Activated naive CD4-positive, alpha-beta T cell treated with anti-CD3 and anti-CD28 coated beads, Interleukin-2, amount 10 ng/mL, durations not matched to agents 7 days and 5 days (primary cell): ENCODE measurements at places on chromosomes 3 and 15.

- H3K4me1 ChIP-seq = no peaks in the 10 kb centered on the region
- no peak for DNase-seq
- no peaks in the 10 kb centered on the region for H3K36me3 ChIP-seq
- H3K27ac ChIP-seq = no peak overlapping the region
- no peak overlapping the region for H3K4me3 ChIP-seq
These were observed 19.3 kb upstream of the IREB2 start for GRCh38 chr15:78418686-78419085.

- H3K27me3 ChIP-seq = no peaks in the 10 kb centered on the region
- peaks cover 31% of the 10 kb centered on the region for H3K4me1 ChIP-seq
- H3K4me3 ChIP-seq = no peak overlapping the region
These were observed 8.2 kb downstream of the FILIP1L start for GRCh38 chr3:100106094-100106493.

- DNase-seq = no peak
- H3K4me1 ChIP-seq = peaks cover 26% of the 10 kb centered on the region
- peak overlapping the region; percentile 78 for H3K27ac ChIP-seq
- H3K36me3 ChIP-seq = peaks cover 9% of the 10 kb centered on the region
These were observed 74.3 kb downstream of the LIPC start for GRCh38 chr15:58506064-58506490.

DNA sequence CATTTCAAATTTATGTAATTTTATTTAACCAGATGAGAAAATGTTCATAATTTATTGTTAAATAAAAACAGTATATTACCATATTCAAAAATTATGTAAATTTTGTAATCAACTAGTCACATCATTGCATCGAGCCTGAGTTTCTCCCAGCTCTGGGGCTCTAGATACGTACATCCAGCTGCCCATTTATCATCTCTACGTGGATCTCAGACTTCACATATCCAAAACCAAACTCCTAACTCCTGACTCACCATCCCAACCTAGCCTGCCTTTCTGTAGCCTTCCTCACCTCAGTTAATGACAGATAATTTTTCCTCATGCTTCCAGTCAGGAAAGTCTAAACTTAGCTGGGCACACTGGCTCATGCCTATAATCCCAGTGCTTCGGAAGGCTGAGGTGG lies 194.8 kb downstream of the SSR3 start:
- H3K27ac ChIP-seq = no peak overlapping the region
- no peaks in the 10 kb centered on the region for H3K4me1 ChIP-seq
- H3K36me3 ChIP-seq = no peaks in the 10 kb centered on the region
- H3K27me3 ChIP-seq = peaks cover 33% of the 10 kb centered on the region
- DNase-seq = no peak

DNA sequence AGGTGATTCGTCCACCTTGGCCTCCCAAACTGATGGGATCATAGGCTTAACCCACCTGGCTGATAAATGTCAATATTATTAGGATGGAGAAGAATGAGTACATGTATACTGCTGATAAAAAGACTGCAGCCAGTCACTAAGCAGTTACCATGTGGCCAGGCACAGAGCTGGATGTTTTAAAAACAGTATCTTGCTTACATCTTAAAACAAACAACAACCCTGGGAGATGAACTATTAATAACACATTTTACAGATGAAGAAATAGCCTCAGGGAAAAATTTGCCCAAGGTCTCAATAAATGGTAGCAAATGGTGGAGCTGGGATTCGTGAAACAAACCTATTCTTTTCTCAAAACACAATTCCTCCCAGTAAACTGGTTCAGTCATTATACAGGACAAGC lies 18.1 kb downstream of the IL17RD start:
- no peak overlapping the region for H3K27ac ChIP-seq
- peaks cover 52% of the 10 kb centered on the region for H3K27me3 ChIP-seq
- DNase-seq = no peak
- no peaks in the 10 kb centered on the region for H3K4me1 ChIP-seq

DNA sequence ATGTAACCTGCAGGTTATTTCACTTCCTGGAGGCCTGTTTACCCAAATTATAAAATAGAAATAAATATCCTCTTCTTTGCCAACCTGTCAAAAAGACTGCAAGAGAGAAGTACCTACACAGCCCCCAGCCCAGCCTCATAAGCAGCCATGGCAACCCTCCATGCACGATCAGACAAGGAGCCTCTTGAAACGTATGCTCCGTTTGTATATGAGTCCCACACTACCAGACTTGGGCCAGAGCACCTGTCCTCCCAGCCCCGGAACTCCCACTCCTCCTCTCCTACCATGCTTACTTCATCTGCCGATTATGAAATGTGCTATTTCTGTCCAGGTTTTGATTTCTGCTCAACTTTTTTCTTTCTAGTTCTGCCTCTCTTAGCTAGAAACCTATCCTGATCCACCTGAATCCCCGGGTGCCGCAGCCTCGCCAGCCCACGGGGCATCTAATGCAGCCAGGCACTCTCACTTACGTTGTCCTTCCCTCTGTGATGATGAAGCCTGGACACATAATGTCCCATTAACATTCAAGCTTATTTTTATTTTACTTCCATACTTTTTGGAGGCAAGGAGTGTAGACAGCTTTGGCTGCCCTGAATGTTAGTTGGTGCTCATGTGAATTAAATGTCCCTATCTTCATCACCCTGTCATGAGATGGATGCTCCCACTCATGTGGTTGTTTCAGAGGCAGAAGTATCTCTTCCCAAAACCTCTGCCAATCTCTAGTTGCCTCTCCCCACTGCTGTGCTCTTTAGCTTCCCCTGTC lies 73.8 kb downstream of the MB21D2 start:
- peaks cover 2% of the 10 kb centered on the region for H3K36me3 ChIP-seq
- H3K4me1 ChIP-seq = peaks cover 26% of the 10 kb centered on the region
- H3K27me3 ChIP-seq = peaks cover 5% of the 10 kb centered on the region
- DNase-seq = no peak

DNA sequence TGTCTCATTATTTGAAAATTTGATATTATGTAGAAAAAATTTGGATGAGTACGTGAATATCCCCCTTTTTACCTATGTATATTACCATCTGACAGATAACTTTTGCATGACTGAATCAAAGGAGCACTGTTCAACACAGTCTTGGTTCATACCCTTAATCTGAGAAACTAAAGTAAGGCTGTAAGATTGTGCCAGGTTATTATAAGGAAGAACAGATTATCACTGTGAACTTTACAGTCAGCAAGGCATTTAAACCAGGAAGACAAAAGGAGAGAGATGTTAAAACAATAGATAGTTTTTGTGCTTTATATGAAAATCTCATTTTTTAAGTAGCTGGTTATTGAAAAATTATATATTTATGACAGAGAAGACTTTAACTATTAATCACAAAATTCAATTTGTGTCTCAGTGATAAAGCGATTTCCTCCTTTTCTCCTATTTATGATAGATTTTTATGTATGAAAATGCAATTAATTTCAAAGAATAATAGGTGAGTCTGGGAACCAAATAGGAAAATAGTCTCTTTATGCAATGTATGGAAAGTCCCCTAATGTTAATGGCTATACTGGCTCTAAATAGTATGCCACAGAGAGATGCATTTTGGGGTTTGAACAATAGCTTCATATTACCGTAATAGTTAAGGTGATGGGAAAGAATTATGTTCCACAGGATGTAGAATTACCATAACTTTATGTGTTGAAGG lies 33.4 kb downstream of the PLCL2 start:
- H3K36me3 ChIP-seq = peaks cover 8% of the 10 kb centered on the region
- no peak for DNase-seq
- H3K4me1 ChIP-seq = peaks cover 25% of the 10 kb centered on the region

- no peak overlapping the region for H3K4me3 ChIP-seq
- DNase-seq = no peak
- no peak overlapping the region for H3K27ac ChIP-seq
- H3K27me3 ChIP-seq = no peaks in the 10 kb centered on the region
- H3K4me1 ChIP-seq = peaks cover 16% of the 10 kb centered on the region
These were observed 38.9 kb downstream of the ANO10 start for GRCh38 chr3:43582866-43583265.

- no peaks in the 10 kb centered on the region for H3K27me3 ChIP-seq
- H3K4me3 ChIP-seq = no peak overlapping the region
- H3K4me1 ChIP-seq = peaks cover 7% of the 10 kb centered on the region
- H3K27ac ChIP-seq = no peak overlapping the region
These were observed 11.3 kb upstream of the KAT2B start for GRCh38 chr3:20028905-20029331.

GRCh38 chr3:148389916-148390315 lies 307.8 kb upstream of the AGTR1 start:
- H3K36me3 ChIP-seq = no peaks in the 10 kb centered on the region
- H3K27ac ChIP-seq = no peak overlapping the region
- H3K4me3 ChIP-seq = no peak overlapping the region
- H3K4me1 ChIP-seq = no peaks in the 10 kb centered on the region
- no peak for DNase-seq

- DNase-seq = no peak
- H3K4me3 ChIP-seq = no peak overlapping the region
- no peaks in the 10 kb centered on the region for H3K36me3 ChIP-seq
- no peaks in the 10 kb centered on the region for H3K4me1 ChIP-seq
- H3K27ac ChIP-seq = no peak overlapping the region
These were observed 8.0 kb downstream of the RNU5B-1 start for GRCh38 chr15:65312400-65312916.

DNA sequence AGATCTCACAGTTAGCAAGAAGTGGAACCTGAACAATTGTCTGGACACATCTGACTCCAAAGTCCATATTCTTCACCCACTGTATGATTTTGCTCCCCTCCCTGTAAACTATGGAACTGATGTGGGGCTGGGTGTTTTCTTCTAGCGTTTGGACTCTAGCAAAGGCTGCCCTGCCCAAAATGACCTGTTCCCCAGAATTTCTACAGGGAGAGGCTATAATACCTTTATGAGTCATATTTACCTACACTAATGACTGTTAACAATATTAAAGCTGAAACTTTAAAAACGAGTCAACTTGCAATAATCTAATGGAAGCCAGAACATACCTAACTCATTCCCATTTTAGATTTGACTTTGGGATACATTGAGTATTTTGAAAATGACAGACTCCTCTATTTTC lies 531.2 kb upstream of the CFAP20DC start:
- H3K4me3 ChIP-seq = no peak overlapping the region
- H3K27me3 ChIP-seq = no peaks in the 10 kb centered on the region
- peaks cover 1% of the 10 kb centered on the region for H3K36me3 ChIP-seq
- DNase-seq = no peak
- H3K27ac ChIP-seq = no peak overlapping the region
- peaks cover 2% of the 10 kb centered on the region for H3K4me1 ChIP-seq

GRCh38 chr3:122151480-122151879 lies 32.0 kb upstream of the CASR start:
- no peak overlapping the region for H3K27ac ChIP-seq
- no peak overlapping the region for H3K4me3 ChIP-seq
- H3K27me3 ChIP-seq = no peaks in the 10 kb centered on the region
- H3K4me1 ChIP-seq = peaks cover 16% of the 10 kb centered on the region
- H3K36me3 ChIP-seq = peaks cover 2% of the 10 kb centered on the region

DNA sequence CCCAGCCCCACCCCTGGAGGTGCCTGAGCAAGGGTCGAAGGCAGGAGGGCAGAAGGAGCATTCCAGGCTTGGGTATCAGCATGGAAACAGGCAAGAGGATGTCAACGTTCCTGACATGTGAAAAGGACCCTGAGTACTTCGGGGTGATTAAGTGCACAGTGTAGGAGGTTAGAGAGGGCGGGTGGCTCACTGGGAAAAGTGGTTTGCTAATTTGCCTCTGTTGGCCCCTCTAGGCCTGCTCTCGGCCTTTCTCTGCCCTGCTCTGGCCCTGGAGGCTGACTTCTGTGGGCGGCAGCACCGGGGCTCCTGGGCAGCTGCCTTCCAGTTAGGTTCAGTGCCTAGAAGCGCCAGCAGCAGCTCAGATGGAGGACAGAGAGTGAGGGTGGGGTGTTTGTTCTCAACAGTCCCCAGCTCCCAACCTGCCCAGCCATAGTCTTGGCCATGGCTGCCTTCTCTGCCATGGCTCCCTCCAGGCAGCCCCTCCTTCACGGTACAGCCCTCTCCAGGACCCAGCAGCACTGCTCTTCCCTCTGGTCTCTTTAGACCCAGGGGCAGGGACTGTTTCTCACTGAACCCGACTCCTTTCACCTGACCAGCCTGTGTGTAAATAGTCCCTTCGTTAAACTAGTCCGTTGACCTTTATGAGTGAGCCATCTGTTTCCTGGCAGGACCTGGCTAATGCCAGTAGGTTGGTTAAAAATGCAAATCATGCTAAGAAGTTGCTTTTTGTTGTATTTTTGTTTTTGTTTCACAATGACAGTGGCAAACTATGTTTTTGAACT lies 107.1 kb upstream of the TPM1 start:
- H3K27me3 ChIP-seq = peaks cover 31% of the 10 kb centered on the region
- H3K27ac ChIP-seq = no peak overlapping the region
- DNase-seq = no peak
- H3K4me3 ChIP-seq = no peak overlapping the region
- no peaks in the 10 kb centered on the region for H3K4me1 ChIP-seq

- peak; percentile 55 for DNase-seq
- H3K4me3 ChIP-seq = no peak overlapping the region
- no peaks in the 10 kb centered on the region for H3K27me3 ChIP-seq
- peaks cover 71% of the 10 kb centered on the region for H3K36me3 ChIP-seq
- peaks cover 14% of the 10 kb centered on the region for H3K4me1 ChIP-seq
- peak overlapping the region; percentile 70 for H3K27ac ChIP-seq
These were observed 14.7 kb downstream of the IDH2 start for GRCh38 chr15:90087454-90088154.

GRCh38 chr3:54309601-54310000 lies 187.2 kb downstream of the CACNA2D3 start:
- no peak overlapping the region for H3K27ac ChIP-seq
- H3K27me3 ChIP-seq = no peaks in the 10 kb centered on the region
- H3K36me3 ChIP-seq = no peaks in the 10 kb centered on the region
- DNase-seq = no peak
- no peak overlapping the region for H3K4me3 ChIP-seq

DNA sequence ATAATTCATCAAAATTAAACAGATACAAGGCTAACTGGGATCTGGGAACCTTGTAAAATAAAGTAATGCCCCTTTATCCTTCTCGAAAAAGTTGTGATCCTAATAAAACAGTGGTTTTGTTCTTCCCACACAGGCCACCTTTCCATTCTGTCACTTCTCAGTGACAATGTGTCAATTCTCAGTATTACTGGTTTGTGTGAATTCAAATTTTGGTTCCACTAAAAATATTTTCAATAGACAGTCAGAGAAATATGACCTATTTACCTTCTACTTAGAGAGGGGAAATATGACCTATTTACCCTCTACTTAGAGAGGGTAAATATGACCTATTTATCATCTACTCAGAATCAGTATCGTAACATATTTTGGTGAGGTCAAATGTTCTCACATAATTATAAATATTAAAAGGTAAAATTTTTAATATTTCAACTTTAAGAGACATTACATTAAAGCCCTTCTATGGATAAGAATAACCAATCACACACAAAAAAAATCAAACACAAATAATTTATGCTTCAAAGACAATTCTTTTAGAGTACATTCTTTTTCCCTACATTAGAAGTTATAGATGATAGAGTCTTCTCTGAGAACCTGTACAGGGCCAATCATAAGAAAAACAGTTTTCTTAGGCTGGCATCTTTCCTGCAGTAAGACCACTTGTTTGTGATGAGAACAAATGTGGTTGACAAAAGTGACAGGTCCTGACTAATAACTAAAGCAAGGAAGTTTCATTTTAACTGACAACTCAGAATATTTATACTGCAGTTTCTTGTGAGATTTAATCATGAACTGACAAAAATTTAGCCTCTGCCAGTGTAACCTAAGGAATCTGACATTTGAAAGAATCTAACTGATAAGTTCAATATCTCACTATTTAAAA lies 323.3 kb downstream of the DIPK2A start:
- no peak overlapping the region for H3K27ac ChIP-seq
- no peaks in the 10 kb centered on the region for H3K36me3 ChIP-seq
- H3K27me3 ChIP-seq = no peaks in the 10 kb centered on the region
- no peak overlapping the region for H3K4me3 ChIP-seq

- no peaks in the 10 kb centered on the region for H3K36me3 ChIP-seq
- no peak for DNase-seq
- H3K27me3 ChIP-seq = no peaks in the 10 kb centered on the region
These were observed 1058.6 kb downstream of the NTRK3 start for GRCh38 chr15:87197981-87198380.
